ENCODE measurements at places on chromosomes 6 and 20.

DNA sequence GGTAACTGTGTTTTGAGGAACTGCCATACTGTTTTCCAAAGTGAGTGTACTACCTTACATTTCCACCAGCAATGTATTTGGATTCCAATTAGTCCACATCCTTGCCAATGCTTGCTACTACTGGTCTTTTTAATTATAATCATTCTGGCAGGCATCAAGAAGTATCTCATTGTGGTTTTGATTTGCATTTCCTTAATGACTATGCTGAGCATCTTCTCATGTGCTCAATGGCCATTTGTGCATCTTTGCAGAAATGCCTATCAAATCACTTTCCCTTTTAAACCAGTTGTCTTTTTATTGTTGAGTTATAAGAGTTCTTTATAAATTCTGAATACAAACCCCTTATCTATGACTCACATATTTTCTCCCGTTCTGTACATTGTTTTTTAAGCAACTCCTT lies 75.9 kb downstream of the ATG5 start:
- no peak for DNase-seq

DNA sequence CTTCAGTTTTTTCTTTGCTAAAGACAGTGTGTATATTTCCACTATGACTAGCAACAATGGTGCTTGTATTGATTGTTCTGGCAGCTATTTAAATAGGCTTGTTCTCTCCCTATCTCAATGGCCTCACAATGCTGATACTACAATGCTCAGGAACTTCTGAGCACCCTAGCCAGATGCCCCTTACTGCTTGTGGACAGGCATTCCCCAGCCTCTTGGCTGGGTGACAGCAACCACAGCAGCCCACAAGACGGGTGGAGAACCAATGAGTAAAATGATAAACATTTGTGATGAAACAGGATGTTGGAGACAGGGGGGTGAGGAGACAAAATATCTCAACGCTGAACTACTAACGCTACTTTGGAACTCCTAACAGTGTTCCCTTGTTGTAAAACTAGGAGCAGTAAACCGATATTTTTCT lies 42.3 kb downstream of the HIVEP2 start:
- no peak for DNase-seq

- no peak for DNase-seq
Observed at GRCh38 chr6:113739041-113739655, 118.0 kb upstream of the MARCKS start.

DNA sequence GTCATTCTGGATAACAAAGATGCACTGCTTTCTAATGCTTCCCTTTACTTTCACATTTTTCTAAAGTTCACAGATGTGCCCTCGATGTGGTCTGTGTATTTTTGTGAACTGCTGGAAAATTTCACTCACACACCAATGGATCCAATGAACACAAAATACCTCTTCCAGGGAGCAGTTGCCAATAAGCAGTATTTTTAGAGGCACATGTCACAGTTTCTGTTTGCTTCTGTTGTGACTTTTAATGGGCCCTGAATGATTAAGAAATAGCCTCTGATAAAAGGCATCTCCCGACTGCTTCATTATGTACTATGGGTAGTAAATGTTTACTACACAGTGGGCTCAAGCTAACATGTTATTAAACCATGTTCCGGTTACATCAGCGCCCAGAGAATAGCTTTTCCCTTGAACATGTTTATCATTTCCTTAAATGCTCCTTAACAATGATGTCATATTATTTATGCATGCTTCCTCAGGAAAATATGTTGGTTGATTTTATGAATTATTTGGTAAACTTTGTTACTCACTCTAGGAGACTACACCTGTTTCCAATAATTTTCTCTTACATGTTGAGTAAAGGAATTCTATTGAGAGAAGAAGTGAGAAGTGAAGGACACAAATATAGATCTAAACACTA lies 188.0 kb downstream of the KCNQ5 start:
- no peak for DNase-seq

GRCh38 chr6:33809594-33809993 lies 5.8 kb upstream of the MLN start:
- no peak for DNase-seq

DNA sequence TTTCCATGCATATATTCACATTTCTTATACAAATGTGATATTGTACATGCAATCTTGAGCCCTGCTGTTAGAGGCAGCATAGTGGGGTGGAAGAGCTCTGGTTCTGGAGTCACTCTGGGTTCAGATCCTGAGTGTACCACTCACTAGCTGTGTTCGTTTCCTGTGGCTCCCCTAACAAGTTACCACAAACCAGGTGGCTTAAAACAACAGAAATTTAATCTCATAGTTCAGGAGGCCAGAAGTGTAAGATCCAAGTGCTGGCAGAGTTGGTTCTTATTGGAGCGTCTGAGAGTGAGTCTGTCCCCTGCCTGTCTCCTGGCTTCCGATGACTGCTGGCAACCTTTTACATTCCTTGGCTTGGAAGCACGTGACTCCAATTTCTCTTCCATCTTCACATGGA lies 115.6 kb downstream of the MAP3K7 start:
- no peak for DNase-seq

GRCh38 chr6:159983641-159984080 lies 14.8 kb downstream of the IGF2R start:
- DNase-seq, result no peak
